T-helper 17 cell (primary cell): ENCODE measurements at places on chromosomes 7 and 10. TPM values are rescaled to one million over a fixed set of nuclear protein-coding genes. Genes with fewer than 3 reads are reported as not detected.

The MCM10 gene
- 0.34 TPM for total RNA-seq

DNA sequence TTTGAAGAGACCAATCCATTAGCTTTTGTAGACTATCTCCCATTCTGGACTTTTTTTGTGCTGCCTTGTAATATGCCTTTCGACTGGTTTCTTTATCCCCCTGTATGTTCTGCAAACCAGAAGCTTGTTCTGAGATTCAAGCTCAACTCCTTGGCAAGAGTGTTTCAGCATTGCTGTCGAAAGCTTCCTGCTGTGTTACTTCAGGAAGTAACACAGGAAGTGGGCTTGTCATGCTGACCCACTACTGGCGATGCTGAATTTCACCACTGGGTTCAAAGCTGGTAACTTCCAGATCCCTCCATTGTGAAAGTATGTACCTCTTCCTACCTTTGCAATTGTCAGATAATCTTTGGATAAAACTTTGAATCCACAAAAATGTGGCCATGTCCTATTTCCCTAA, 57.9 kb upstream of the INSYN2A start:
- no peak for DNase-seq

The ANKRD26 gene
- 4.4 TPM for total RNA-seq

DNA sequence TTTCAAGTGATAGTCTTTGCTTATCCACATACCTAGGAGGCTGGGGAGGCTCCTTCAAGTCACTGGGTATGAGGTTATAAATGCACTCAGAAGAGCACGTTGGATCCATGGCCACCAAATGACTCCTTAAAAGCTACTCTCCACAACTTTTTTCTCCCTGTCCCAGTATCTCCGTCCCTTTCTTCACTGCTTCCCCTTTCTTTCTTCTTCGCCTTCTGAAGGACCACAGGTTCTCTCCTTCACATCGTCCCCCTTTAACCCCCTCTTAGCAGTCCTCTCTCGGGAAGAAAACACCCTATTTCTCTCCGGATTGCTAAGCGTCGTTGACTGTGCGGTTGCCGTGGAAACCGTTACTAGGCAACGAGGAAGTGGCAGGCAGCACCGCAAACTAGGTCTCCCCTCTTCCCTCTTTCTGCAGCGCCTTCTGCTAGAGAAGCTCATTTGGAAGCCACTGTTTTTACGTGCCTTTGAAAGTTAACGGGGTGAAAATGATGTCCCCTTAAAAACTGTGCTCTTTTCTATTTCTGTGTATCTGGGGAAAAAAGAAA, at the start of gene ENKUR:
Gene ENKUR (minus strand): TSS at position 331 of the 548 bp plus-strand sequence. CDS start 222 bp downstream, at position 109.
- DNase-seq, result peak; percentile 85

DNA sequence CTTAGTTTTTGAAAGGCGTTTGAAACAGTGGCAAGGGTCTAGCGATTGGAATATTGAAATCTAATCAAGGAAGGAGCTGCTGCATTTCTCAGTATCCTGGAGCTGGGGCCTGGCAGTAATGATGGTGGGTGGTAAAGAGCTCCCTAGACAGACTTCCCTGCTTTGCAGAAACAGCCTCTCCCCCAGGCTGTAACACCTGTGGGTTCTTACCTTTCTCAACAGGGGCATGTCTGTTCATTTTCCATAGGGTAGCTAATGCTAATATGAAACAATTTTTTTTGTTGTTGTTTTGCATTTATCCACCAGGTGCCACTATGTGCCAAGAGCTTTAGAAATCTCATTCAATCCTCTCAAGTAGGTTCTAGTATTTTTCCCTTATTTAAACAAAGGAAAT, 345.5 kb downstream of the REEP3 start:
- DNase-seq, result no peak

The OGDHL gene
- total RNA-seq, result not detected

GRCh38 chr10:1465993-1466764, 271.1 kb downstream of the ADARB2 start:
- DNase-seq, result no peak

- no peak for DNase-seq
These were observed 48.8 kb upstream of the SAMD8 start for GRCh38 chr10:75062506-75063299.

The CYCS gene
- 143 TPM for total RNA-seq

The SPDYE8 gene
- total RNA-seq, result not detected

DNA sequence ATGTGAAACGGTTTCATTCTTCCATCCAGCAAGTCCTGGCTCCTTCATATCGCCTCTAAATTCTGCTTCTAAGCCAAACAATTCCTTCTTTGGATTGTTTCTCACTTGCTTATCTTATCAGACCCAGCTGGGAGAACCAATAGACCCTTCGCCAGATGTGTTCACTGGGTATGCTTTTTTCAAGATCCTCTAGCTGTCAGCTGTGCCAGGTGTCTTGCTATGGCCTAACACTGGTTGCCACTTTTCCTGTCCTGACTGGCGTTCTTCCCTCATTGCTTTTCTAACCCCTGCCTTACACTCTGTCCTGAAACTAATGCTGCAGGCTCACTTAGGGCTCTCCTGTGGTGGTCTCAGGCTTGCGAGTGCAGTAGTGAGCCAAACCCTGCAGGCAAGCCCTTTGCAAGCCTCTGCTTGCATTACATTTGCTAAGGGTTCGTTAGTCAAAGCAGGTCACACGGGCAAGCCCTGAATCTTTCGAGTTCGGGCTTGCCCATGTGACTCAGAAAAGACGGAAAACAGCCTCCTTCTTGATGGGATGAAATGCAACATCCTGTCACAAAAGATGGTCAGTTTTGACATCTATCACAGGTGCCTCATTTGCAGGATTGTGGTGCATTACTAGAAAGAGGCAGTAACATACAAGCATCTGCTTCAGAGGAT, 92.8 kb downstream of the VWC2 start:
- no peak for DNase-seq

The EMX2 gene
- total RNA-seq, result not detected

The NACAD gene
- 0.15 TPM for total RNA-seq

DNA sequence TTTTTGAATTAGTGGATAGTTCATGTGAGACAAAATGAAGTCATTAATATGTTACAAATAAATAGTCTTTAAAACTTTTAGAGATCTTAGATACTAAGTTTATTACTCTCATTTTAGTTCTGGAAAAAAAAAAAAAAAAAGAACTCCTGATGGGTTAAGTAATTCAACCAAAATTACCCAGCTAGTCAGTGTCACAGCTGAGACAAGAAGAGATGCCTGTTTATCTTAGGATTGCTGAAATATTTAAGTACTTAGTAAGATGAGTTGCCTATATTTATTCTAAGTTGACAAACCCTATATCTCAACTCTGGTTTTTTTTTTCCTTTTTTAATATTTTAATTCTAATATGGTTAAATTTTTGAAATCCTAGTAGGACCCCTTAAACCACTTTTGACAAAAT, 781.0 kb upstream of the LRRN3 start:
- DNase-seq, result no peak

DNA sequence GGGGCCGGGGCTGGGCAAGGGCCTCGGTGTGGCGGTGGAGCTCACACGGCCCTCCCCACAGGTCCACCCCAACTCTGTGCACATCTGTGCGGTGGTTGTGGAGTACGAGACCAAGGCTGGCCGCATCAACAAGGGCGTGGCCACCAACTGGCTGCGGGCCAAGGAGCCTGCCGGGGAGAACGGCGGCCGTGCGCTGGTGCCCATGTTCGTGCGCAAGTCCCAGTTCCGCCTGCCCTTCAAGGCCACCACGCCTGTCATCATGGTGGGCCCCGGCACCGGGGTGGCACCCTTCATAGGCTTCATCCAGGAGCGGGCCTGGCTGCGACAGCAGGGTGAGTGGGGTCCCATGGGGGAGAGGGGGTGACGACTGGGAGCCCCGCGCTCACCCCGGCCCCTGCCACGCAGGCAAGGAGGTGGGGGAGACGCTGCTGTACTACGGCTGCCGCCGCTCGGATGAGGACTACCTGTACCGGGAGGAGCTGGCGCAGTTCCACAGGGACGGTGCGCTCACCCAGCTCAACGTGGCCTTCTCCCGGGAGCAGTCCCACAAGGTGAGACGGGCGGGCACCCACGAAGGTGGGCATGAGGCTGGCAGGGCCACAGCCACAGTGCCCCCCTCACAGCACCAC, 8.8 kb downstream of the TMEM120A start:
- DNase-seq, result no peak

DNA sequence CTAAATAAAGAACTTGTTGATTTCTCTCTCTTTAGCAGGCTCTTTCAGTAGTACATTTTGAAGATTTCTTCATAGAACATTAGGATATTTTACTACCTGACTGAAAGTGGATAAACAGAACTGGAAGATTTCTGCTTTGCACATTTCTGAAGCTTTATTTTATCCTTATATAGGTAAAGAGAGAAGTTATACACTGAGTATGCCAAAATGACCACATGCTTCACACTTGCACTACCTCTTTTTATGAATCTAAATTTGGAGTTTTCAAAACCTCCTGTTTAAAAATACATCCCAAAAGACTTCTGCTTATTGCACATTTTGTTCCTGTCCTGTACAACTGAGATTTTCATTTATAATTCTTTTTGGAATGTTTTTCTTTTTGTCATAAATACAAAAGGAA, 197.4 kb upstream of the PRPS1L1 start:
- no peak for DNase-seq

The ARMS2 gene
- not detected for total RNA-seq

- DNase-seq, result no peak
These were observed 102.3 kb upstream of the PPP1R3A start for GRCh38 chr7:114021135-114021534.

DNA sequence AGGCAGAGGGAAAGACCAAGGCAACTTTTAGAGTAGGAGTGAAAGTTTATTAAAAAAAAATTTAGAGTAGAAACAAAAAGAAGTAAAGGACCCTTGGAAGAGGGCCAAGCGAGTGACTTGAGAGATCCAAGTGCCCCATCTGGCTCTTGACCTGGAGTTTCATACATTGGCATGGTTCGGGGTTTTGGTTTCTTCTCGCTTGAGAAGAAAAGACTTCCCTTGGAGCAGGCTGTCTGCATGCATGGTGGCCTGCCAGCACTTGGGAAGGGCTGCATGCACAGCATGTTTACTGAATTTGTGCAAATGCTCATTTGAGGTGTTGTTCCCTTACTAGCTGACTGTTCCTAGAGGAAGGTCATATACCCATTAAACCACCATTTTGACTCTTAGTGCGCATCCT, 8.8 kb upstream of the ADO start:
- no peak for DNase-seq

DNA sequence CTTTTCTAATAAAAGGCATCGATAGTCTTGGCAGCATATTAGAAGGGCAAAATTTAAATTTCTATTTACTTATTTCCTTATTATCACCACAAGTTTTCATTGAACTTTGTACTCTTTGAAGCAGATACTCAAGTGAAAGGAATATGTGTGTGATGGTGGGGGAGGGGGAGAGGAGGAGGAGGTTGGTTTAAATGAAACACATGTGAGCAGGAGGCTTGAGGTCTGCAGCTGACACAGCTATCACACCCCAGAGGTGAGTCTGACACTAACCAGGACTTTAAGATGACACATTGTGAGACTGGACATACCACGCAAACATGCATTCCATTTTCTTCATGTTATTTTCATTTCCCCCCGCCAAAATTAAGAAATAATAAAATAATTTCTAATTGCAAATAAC, 63.3 kb downstream of the CTTNBP2 start:
- DNase-seq, result no peak

DNA sequence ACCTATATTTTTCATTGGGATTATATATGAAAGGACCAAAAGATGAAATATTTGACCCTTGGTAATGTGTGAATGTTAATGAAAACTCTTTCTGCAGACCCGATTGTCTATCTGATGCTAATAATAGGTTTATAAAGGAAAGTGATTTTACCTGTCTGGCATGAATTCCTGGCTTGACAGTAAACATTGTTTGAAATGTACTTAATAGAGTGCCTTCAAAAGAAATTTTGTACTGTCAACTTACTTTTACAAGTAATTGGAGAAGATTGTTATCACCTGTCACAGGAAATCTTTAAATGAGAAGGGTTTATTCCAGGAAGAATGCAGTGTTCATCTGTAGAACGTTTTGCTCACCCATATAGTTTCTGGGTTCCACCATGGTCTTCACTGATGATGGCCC, 588.2 kb downstream of the INHBA start:
- no peak for DNase-seq

GRCh38 chr7:151700586-151701165, 176.2 kb downstream of the PRKAG2 start:
- no peak for DNase-seq

The MTPN gene
- total RNA-seq, result 193 TPM

GRCh38 chr7:24781106-24781505, 23.8 kb upstream of the GSDME start:
- DNase-seq, result no peak

The SLC26A5 gene
- not detected for total RNA-seq

DNA sequence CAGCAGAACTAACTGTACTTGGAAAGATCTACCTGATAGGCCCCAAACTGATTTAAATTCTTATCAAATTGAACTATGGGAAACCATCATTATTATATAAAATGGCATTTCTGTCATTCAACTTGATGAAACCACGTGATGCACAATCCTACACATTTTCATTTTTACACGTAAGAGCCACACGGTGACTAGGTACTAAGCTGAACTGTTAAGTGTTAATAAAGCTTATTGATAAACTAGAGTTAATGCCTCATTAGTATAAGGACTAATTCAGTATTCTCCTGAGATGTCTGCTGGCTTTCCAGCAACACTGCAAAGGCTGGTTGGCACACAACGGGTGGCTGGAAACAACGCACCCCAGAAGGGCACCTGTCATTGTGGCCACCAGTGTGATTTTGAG, 4.6 kb downstream of the NCAPG2 start:
- DNase-seq, result no peak

The PDK4 gene
- 0.20 TPM for total RNA-seq

- no peak for DNase-seq
These were observed 1094.0 kb downstream of the KCNMA1 start for GRCh38 chr10:76543655-76544054.

DNA sequence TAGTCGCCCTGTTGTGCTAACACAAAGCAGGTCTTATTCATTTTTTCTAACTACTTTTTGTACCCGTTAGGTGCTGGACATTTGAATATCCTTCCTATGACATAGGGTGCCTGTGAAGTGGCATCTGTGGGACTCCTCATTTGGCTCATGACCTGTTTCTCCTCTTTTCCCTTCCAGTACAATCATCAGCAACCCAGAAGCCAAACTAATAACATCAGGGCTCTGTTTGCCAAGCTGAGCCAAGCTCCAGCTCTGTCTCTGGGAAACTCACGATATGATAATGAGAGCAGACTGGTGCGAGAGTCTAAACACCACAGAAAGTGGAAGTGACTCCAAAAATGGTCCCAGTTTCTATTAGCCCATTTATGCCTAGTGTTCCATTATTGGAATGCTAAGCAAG, 92.0 kb downstream of the SVIL start:
- no peak for DNase-seq

The CTAGE6 gene
- total RNA-seq, result 1.1 TPM
